ENCODE measurements at places on chromosomes 13 and 19.
A peak's percentile ranks its signal among the peaks of the same experiment; 100 is the strongest.

DNA sequence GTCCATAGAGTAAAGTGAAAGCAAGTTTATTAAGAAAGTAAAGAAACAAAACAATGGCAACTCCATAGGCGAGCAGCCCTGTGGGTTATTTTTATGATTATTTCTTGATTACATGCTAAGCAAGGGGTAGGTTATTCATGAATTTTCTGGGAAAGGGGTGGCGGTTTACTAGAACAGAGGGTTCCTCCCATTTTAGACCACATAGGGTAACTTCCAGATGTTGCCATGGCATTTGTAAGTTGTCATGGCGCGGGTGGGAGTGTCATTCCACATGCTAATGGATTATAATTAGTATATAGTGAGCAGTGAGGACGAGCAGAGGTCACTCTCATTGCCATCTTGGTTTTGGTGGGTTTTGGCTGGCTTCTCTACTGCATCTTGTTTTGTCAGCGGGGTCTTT lies 8.4 kb upstream of the DCUN1D2 start:
- DNase-seq, result no peak

GRCh38 chr13:38866649-38867048 lies 124.0 kb downstream of the STOML3 start:
- DNase-seq, result no peak

GRCh38 chr19:4057931-4058692 lies 8.6 kb downstream of the ZBTB7A start:
- peak; percentile 38 for DNase-seq

DNA sequence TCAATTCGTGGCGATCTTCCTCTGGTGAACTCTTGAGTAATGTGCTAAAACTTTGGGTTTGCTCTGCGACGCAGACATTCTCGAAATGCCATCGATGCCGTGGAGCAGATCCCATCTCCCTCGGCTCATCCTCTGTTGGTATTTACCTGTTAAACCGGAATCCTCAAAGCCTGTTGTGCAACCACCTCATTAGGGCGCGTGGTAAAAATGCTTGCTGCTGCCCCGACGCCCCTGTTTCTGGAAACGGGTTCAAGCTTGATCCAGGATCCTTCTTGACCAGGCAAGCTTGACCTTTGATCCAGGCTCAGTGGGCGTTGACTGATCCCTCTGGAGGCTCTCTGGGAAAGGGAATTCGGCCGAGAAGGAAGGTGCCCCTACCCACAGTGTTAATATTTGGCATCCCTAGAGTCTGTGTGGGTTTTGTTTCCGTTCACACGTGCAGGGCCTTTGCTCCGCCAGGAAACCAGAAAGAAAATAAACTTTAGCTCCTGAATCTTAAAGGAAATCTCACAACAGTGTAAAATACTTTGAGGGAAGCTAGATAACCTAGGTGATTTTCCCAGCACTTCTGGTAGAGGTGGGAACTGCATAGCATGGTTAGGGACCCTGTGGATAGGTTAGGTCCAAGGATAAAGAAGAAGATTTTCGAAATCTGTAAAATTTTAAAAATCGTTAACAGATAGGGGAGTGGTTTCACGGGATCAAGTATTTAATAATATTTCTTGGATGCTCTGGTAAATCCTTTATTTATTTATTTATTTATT lies 1.1 kb downstream of the LSM14A start:
- peak; percentile 65 for DNase-seq

- no peak for DNase-seq
Observed at GRCh38 chr13:112849500-112849899, 119.5 kb upstream of the MCF2L start.

GRCh38 chr19:21023901-21024300 lies 3.4 kb downstream of the ZNF430 start:
- no peak for DNase-seq

GRCh38 chr13:32126278-32126677 lies 94.7 kb downstream of the FRY start:
- DNase-seq, result no peak

Data from H9 (cell line).